ENCODE measurements at places on chromosomes 4 and X.

DNA sequence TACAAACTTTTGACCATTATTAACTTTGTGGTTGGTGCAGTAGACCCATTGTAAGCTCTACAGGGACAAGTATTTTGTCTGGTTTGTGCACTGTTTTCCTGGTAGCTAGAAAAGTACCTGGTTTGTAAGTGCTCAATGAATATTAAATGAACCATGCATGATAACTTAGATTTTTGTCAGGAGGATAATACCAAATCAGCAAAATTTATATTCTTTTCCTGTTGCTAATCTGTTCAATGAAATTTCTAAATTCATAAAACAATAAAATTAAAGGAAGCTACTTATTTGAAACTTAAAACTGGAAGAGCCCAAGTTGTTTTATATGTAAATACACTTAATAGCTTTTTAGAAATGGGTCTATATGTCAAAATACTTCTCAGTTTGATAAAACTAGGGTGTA lies 17.6 kb downstream of the HSPA4L start:
- no peak for DNase-seq

DNA sequence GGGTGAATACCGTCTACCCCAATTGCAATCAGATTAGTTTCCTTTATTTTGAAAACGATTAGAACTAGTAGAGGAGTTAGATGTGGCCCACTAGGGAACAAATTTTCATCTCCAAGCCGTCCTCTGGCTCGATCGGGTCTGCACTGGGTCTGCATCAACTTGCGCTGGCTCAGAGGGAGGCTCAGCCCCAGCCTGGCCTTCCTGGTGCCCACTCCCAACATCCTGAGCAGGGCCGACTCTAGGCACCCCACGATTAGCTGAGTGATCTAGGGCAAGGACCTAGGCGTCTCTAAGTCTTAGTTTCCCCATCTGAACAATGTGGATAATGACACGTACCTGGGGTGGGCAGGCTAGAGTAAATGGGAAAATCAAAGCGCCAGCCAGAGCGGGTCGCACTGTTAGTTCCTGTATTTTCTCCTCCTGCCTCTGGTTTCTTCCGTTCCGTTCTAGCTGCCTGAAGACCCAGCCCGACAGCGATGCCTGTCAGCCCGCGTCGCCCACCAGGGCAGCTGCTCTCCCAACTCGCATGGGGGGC lies 7.7 kb upstream of the HAND2 start:
- no peak for DNase-seq

DNA sequence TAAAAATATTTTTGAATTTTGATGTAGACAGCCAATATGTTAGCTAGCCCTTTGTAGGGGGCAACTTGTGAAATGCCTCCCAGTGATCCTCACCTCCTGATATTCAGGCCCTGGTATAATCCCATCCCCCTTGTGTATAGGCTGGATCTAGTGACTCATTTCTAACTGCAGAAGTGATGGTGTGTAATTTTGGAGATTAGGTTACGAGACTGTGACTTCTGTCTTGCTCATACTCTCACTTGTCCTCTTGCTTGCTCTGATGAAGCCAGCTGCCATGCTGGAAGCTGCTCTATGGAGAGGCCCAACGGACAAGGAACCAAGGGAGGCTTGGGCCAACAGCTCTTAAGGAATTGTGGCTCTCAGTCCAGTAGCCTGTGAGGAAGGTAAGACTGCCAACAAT lies 61.7 kb downstream of the GPR82 start:
- no peak for DNase-seq

DNA sequence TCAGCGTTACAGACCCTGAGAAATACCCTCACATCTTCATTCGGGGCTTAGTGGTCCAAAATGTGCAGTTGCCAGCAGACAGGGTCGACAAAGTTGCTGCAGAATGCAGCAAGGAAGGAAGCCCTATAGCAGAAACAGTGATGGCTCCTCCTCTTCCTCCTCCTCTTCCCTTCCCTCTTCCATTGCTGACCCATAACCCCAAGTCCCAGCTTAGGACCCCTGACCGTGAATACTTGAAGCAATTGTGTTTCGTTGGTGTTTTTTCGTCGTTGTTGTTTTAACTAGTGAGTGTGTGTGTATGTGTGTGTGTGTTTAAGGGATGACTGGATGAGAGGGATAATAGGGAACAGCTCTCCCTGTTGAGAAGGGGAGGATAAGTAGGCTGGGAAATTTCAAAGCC lies 69.5 kb downstream of the SLAIN2 start:
- no peak for DNase-seq

GRCh38 chrX:13742397-13743176 lies 8.0 kb downstream of the OFD1 start:
- no peak for DNase-seq

- no peak for DNase-seq
Observed at GRCh38 chr4:77861495-77861894, 1.1 kb upstream of the MRPL1 start.

DNA sequence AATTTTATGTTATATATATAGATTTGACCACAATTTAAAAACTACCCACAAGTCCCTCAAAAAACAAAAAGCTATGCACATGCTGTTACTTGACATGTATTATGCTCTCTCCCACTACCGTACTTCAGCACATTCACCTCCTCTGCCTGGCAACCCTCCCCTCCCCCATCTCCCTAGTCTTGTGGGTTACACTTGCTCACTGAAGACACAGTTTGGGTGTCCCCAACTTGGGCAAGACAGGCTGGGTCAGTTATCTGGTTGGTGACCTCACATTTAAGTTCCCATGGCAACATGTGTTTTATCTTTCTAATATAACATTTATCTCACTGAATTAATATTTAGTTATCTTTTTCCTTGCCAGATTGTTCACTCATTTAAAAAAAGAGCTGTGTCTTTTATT lies 32.7 kb downstream of the SEC24D start:
- DNase-seq: no peak

GRCh38 chrX:126551306-126551705 lies 1.3 kb downstream of the DCAF12L1 start:
- DNase-seq: no peak

DNA sequence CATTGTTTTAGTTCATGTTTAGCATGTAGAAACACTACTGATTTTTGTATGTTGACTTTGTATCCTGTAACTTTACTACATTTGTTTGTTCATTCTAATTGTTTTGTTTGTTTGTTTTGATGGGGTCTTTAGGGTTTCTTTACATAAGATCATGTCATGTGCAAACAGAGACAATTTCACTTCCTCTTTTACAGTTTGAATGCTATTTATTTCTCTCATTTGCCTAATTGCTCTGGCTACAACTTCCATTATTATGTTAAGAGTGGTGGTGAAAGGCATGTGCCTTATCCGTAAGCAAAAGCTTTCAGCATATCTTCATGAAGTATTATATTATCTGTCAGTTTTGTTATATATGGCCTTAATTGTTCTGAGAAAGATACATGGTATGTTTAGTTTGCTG lies 571.1 kb downstream of the PCDH7 start:
- no peak for DNase-seq

- DNase-seq: no peak
Observed at GRCh38 chr4:121801715-121802075, 572 bp downstream of the EXOSC9 start.

All from stimulated activated CD4-positive, alpha-beta T cell treated with anti-CD3 and anti-CD28 coated beads, Interleukin-1b, Interleukin-23, amount 100 ng/mL, for 1 hour (primary cell).